ENCODE measurements at places on chromosomes 2 and 18.

- no peak for DNase-seq
These were observed 58.2 kb downstream of the GLI2 start for GRCh38 chr2:120793682-120794403.

DNA sequence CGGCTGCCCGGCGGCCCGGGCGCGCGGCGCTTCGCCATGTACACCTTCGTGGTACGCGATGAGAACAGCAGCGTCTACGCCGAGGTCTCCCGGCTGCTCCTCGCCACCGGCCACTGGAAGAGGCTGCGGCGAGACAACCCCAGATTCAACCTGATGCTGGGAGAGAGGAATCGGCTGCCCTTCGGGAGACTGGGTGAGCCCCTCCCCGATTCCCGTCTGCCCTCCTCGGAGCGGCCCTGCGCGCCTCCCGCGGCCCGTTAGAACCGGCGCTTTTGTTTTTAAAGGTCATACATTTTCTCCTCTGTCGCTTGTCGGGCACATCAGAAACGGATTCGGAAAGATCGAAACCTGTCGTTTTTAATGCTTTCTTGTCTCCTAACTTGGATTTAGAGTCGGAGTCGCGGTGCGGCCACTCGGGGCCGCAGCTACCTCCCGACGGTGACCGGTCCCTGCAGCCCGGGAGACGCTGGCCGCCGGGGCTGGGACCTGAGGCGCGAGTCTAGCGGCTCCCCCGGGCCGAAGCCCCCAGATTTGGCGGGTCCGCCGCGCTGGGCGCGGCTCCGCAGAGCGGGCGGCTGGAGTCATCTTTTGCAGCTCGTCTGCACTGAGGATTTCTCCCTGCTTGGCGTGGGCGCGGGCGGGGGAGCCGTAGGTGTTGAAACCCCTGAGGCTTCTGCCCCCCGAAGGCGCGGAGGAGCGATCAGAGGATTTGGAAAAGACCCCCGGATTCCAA, 519 bp downstream of the TTL start:
- peak; percentile 69 for DNase-seq

- no peak for DNase-seq
These were observed 24.1 kb upstream of the NFATC1 start for GRCh38 chr18:79371561-79372121.

- no peak for DNase-seq
These were observed 14.9 kb downstream of the COPS9 start for GRCh38 chr2:240121190-240121589.

GRCh38 chr2:25337276-25337675, 4.4 kb downstream of the DNMT3A start:
- DNase-seq = no peak

- no peak for DNase-seq
These were observed 58.7 kb downstream of the AFTPH start for GRCh38 chr2:64582774-64583340.

- DNase-seq = no peak
These were observed 26.1 kb downstream of the SLC39A10 start for GRCh38 chr2:195683174-195683573.

GRCh38 chr2:43714164-43714563, 37.9 kb upstream of the C1GALT1C1L start:
- no peak for DNase-seq

DNA sequence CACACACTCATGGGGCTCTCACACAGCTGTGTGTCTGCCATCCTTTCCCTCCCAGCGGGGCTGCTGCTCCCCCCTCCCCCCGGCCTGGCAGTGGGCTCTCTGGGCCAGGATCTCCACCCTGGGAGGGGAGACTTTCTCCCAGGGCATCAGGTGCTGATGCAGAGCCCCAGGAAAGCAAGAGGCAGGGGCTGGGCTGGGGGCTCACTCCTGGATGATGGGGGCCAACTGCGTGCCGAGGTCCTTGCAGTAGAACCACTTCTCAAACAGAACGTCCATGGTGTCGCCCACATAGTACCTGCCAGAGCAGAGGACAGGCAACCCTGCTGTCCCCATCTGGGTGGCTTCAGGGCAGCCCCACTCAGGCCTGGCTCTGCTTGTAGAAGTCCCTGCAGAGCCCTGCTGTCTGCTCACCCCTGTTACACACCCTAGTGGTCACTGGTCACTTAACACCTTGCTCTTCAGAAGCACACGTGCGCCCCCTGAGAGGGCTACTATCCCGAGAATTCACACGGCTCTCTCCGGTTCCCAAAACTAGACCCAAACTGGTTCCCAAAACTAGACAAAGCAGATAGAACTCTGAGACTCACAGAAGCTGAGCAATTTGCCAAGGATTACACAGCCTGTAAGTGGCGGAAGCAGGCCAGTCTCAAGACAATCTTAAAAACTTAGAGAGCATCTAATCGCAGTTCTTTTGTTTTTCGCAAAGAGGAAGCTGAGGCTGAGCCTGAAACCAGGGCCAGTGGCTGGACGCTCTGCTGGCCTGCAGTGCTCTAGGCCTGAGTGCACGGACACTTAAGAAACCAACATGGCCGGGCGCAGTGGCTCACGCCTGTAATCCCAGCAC, 6.6 kb upstream of the OXER1 start:
- DNase-seq = no peak

GRCh38 chr2:69762025-69762424, 20.1 kb downstream of the ANXA4 start:
- no peak for DNase-seq

DNA sequence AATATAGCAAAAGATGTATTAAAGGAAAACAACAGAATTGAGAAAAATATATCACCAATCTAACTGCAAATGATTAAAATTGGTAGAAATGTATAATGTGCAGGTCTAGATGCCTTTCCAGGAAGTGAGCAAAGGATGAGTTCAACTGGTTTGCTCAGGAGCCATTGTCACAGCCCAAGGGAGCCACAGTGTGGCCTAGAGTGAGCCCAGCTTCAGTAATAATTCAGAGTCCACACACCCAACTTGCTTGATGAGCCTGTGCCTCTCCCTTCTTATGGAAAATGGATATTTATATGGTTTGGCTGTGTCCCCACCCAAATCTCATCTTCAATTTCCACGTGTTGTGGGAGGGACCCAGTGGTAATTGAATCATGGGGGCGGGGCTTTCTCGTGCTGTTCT, 92.2 kb upstream of the ASAP2 start:
- no peak for DNase-seq

DNA sequence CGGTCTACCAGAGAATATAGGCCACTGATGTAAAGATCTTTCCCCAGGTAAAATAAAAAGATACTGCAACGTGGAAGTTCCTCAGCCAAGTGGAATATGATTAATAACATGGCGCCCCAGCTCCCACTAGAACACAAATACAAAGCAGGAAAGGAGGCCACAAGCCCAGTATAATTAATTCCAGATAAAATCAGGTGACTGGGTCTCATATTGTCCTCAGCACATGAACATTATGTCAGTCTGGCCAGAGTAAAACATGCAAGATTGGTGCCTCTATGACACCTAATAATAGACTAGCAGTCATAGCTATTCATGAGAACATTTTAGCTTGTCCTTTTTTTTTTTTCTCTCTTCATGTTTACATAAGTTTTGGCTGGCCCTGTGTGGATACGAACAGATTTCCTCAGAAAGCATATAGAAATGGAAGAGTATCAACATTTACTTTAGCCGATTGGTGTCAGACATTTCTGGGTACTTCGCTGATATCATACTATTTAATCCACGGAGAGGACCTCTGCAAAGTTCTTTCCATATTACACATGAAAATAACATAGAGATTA, 523.8 kb upstream of the SETBP1 start:
- DNase-seq = no peak

- DNase-seq = no peak
These were observed 17.7 kb downstream of the IWS1 start for GRCh38 chr2:127508631-127509034.

DNA sequence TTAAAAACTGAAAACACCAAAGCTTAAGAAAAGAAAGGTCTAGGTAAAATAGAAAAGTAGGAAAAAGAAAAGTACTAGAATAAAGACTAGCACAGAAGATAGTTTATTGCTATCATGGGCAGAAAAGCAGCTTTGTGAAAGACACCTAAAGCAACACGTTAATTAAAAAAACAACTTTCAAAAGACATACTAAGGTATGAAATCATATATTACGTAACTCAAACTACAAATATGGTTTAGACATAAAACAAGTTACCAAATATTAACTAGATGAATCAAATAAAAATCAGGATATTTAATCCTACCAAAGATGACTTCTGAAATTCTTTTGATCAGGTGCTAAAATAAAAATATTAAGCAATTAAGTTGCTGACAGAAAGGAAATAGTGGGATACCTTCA, 30.3 kb downstream of the RTTN start:
- DNase-seq = no peak

DNA sequence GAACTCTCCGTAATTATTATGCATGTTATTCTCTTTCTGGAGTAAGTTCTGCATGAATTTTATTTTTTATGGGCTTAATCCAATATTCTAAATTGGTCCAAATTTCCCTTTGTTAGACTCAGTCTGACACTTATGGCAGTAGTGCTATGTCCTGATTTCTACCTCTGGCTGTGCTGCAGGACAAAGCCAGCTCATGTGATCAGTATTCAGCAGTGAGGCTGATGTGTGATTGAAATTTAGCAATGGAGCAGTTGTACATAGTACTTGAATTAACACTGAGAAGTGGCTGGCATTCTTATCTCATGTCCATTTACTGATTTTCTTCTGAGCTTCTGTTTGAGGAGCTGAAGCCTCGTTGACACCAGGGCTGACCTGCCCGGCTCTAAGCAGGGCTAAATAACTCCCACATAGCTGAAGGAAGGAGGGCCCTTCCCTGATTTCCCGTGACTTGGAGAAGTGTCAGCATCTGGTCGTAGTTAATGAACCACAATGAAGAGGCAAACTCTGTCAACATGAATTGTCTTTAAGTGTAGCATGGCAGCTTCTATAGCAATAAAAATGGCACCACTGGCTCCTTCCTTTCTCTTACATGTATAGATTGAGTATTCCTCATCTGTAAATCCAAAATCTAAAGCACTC, 159.0 kb upstream of the RASGRP3 start:
- no peak for DNase-seq

DNA sequence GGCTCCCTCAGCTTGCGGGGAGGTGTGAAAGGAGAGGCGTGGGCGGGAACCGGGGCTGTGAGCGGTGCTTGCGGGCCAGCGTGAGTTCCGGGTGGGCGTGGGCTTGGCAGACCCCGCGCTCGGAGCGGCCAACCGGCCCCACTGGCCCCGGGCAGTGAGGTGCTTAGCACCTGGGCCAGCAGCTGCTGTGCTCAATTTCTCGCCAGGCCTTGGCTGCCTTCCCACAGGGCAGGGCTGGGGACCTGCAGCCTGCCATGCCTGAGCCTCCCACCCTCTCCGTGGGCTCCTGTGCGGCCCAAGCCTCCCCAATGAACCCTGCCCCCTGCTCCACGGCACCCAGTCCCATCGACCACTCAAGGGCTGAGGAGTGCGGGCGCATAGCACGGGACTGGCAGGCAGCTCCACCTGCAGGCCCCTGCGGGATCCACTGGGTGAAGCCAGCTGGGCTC, 48.2 kb downstream of the RNF138 start:
- no peak for DNase-seq

- DNase-seq = no peak
These were observed 304.3 kb upstream of the MGAT5 start for GRCh38 chr2:133949595-133949994.

DNA sequence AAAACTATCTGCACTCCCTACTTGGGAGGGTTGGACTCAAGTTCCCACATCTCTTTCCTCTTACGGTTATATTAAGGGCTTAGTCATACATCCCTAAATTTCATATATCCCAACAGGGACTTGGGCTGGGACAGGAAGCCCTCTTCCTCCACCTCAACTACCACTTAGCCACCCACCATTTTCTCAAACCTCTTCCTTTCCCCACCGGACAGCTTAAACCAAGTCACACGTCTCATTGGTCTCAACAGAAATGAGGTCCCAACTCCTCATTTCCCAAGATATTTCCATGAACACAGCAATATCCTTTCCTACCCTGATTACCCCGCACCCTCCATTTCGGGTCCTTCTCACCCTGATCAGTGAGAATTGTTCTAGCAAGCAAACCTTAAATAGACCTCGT, 736 bp downstream of the ZSCAN30 start:
- DNase-seq = no peak

DNA sequence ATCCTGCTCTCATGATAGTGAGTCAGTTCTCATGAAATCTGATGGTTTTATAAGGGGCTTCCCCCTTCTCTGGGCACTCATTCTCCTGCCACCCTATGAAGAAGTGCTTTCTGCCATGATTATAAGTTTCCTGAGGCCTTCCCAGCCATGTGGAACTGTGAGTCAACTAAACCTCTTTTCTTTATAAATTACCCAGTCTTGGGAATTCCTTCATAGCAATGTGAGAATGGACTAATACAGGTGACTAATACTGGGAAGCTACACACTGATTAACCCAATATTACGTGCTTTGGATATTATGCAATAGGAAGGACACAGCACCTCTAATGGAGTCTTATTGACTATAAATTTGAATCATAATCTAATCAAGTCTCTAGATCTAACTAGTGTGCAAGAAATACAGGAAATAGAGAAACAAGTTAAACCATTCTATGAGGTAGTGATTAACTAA, 107.2 kb upstream of the ETAA1 start:
- no peak for DNase-seq

GRCh38 chr2:51404226-51404625, 372.3 kb upstream of the NRXN1 start:
- DNase-seq = no peak

DNA sequence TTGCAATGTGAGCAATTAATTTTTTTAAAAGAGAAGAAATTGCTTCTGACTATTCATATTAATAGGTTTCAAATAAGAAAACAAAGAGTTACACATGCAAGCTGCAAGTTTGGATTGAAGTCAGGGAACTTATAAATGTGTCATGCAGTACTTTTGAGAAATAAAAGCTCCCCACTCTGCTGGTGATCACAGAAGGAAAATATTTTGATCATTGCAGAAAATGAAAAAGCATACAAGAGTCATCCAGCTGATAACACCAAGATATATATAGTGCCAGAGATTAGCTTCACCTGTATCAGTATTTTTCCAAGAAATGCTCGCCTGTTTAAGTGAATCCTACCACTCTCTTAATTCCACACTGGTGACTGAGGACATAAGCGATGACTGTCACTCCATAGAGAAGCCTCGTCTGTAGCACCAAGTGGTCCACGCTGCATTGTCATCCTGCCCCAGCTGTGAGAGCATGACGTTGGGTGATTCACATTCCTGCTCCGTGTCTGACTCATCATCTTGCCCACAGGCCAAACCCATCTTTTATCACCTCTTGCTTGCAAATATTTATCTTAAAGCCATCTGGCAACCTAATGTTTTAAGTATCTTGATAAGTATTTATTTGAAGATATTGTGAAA, 178.0 kb downstream of the ASXL3 start:
- no peak for DNase-seq

- no peak for DNase-seq
These were observed 82.5 kb upstream of the XIRP2 start for GRCh38 chr2:166805753-166806152.

DNA sequence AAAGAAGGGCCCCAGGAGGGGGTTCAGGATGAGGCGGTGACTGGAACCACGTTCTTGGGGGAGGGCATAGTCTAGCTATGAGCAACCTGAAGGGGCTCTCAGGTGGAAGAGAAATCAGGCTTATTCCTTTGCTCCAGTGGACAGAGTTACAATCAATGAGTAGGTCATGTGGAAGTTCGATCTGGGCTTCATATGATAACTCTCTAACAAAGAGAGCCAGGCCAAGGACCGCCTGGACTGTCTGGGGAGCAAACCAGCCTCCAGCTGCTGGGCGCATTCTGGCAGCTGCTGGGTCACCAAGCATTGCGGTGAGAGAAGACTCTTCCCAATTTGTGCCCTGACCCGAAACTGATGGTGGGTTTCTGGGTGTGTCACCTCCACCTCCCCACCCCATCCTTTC, 180.3 kb upstream of the SMAD2 start:
- no peak for DNase-seq
